ENCODE measurements at places on chromosomes 4 and X.

GRCh38 chr4:172202480-172203076, 389.4 kb downstream of the GALNTL6 start:
- peak; percentile 36 for DNase-seq

DNA sequence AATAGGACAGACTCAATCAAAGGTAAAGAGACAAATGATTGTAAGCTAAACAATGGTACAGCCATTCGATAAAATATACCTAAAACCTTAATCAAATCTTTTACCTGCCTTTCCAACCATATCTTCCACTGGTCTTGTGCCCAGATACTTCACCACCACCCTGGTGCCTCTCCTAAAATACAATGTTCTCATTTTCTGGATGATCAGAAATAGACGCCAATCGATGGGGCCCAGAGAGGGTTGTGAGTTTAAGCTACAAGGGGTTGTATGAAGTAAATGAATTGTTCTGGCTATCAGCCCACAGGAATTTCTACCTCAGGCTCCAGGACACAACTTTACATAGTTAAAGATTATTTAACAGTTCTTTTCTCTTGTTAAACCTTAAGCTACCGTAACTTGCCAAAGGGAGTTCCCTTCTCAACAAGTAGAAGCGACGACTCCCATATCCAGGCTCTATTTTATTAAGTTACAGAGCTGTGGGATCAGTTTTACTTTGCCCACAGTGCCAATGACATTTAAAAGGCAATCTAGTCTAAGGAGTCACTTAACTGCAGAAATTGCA, 99.1 kb downstream of the CHRNA9 start:
- DNase-seq, result no peak

DNA sequence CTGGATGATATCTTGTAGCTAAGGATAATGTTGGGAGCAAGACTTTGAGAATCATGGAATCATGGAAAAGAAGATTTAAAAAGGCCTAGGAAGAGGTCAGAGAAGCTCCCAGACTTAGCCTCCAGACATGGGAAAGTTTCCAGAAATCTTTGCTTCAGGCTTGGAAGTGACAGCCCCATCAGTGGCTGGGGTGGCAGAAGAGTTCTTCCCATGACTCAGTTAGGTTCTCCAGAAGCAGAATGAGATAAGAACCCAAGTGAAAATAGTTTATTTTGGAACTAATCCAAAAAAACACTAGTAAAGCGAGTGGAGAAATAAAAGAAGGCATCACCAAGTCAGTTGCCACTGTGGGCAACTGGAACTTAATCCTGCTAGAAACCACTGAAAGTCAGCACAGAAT, 506.9 kb downstream of the MID1IP1 start:
- DNase-seq, result no peak

DNA sequence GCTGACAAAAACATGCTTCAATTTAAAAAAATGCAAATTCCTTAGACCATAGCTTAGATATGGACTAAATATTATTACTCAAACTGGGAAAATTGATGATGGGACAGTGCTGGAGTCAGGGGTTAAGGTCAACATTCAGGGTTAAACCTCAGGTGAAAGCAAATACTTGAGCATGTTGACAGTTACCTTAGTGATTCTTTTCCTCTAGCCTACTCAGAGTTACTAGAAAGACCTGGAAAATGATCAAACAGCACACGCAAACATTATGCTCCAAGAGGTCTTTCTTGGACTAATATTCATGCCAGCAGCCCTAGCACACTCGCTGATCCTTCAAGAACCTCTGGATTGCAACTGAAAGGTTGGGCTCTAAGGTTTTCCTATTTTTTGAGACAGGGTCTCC, 10.8 kb downstream of the IGFBP7 start:
- DNase-seq, result no peak

- DNase-seq, result no peak
Measured at GRCh38 chr4:184861047-184861446, 35.3 kb upstream of the ACSL1 start.

DNA sequence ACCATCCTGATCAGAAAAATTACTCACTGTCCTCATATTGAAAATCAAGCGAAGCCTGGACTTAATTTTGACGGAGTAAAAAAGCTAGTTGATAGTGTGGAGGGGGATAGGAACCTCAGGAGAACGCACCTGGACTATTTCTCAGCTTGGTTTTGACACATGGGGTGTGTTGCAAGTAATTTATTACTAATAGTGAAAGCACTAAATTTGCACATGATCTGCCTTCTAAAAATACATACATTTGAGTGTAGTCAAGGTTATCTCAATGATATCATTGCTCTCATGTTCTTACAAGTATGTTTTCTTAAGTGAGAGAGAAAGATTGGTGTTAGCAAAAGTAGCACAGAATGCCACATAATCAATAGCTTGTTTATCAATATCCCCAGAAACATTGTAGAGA, 29.5 kb downstream of the LRIT3 start:
- no peak for DNase-seq

- no peak for DNase-seq
Measured at GRCh38 chr4:43587758-43588157, 695.2 kb downstream of the GRXCR1 start.

- no peak for DNase-seq
Measured at GRCh38 chr4:82746705-82747574, 51.7 kb downstream of the SCD5 start.

- no peak for DNase-seq
Measured at GRCh38 chr4:6971536-6972374, 62.1 kb downstream of the TBC1D14 start.

DNA sequence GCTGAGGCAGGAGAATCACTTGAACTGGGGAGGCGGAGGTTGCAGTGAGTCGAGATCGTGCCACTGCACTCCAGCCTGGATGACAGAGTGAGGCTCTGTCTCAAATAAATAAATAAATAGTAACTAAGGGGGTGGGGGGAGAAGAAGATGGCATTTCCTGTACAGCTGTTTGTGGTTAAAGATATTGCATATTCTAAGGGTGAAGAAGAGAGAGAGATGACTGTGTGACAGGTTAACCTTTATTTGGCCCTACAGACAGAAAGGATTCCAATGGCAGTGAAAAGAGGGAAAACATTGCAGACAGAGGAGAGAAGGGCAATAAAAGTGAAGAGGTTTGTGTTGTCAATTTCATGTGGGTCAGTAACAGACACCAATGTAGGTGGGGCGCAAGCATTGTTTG, 9.4 kb downstream of the TASL start:
- DNase-seq, result no peak

DNA sequence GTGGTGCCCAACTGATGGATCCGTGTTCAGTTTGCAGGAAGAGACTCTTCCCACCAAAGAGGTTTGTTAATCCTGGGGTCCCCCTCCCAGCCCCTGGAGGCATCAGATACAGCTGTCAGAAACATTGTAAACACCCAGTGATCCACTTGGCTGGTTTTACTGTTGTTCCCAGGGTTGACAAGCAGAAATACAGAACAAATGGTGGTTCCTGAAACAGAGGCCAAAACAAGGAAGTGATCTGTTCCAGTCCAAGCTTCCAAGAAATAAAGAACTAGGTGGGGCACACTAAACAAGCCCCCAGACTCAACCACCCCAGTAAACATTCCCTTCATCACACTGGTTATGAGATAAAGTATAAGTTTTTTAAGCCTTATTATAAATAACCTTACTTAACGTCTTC, 1.4 kb downstream of the TMLHE start:
- no peak for DNase-seq

GRCh38 chrX:152614791-152615190, 22.9 kb upstream of the GABRQ start:
- DNase-seq, result no peak

- no peak for DNase-seq
Measured at GRCh38 chr4:26779674-26780073, 81.0 kb upstream of the STIM2 start.

DNA sequence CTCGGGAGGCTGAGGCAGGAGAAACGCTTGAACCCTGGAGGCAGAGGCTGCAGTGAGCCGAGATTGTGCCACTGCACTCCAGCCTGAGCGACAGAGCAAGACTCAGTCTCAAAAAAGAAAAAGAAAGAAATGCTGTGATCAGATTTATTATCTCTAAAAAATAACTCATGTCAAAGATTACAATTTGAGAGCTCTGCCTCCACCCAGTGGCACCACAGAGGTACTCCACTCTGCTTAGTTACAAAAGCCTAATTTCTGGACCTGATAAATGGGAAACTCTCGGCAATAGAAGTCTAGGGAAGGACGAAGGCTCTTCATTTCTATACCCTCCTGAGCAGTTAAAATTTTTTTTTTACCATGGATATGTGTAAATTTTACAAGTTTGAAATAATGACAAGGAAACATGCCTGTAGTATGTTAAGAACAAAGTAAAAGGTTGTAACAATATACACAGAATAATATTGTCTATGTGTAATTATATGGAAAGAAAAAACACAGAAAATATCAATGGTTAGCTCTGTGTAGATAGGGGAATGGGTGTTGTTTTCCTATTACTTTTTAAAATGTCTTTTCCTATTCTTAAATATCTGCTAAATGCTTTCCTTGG, 149.8 kb downstream of the STIM2 start:
- peak; percentile 47 for DNase-seq

DNA sequence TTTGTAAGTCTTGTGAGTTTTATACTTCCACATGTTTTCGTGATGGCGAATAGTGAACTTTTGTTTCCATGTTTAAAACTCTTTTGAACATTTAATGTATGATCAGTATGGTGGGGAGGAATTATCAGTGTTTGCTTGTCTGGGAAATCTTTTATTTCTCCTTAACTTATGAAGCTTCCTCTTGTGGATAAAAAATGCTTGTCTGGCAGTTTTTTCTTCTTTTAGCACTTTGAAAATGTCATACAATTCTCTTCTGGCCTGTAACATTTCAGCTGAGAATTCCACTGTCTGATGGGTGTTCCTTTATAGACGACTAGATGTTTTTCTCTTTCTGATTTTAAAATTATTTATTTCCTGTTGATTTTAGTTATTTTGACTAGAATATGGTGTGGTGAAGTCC, 576.0 kb downstream of the DACH2 start:
- no peak for DNase-seq

GRCh38 chr4:12545812-12546211, 938.3 kb downstream of the RAB28 start:
- no peak for DNase-seq

GRCh38 chr4:182913621-182914020, 3.6 kb downstream of the DCTD start:
- no peak for DNase-seq

DNA sequence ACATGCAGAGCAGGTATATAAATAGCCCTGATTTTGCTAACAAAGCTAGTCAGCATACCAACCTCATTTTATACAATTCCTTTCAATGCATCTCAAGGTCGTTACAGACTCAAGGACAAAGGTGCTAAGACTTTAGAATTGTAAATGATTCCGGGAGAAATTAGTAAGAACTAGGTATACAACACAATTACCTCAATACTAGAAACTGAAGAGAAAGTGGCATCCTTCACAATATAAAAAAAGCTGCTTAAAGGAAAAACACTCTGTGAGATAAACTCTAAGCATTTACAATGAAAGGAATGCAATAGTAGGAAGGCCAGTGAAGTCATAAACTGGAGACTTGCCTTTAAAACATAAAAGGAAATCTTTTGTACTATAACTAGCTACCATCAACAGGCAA, 11.9 kb downstream of the TNMD start:
- no peak for DNase-seq

- no peak for DNase-seq
Measured at GRCh38 chrX:9942086-9942485, 25.1 kb upstream of the CLDN34 start.

DNA sequence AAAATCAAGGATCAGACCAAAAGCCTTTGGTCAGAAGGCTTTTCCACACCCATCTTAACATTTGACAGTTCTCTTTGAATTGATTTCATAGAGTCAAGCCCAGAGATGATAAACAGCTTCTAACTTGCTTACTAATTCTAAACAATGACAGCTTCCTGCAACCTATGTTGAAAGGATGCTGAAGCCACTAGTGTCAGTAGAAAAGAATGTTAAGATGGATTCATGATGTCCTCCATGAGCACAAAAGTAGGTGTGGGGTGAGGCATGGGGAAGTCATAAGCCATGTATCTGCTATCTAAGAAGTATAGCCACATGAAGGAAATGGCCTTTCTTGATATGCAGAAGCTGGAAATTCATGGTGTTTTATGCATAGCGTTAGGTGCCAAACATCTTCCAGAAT, 269.3 kb downstream of the DHX15 start:
- DNase-seq, result no peak

DNA sequence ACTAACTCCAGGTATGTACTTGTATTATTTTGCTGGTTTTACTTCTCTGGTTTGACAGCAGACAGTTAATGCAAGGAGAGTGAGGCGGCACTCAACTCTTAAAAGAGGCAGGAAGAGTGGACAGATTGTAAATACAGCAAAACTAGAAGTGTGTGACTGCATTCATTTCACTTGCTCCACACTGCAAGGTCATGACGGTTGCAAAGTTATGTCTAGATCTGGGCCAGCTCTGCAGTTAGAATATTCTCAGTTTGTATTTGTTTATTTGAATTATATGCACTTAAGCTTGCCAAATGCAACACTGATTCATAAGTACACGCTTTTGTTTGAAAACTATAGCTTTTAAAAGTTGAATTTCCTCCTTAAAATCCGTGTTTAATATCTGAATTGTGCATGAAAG, 148.9 kb downstream of the STIM2 start:
- no peak for DNase-seq

GRCh38 chr4:52621567-52621966, 37.5 kb downstream of the USP46 start:
- DNase-seq, result no peak

- DNase-seq, result no peak
Measured at GRCh38 chr4:45004847-45005565, 278.6 kb upstream of the GNPDA2 start.

- DNase-seq, result peak; percentile 26
Measured at GRCh38 chrX:20265221-20265725, 1.4 kb downstream of the RPS6KA3 start.

GRCh38 chr4:102139132-102139573, 206.1 kb downstream of the SLC39A8 start:
- DNase-seq, result no peak

DNA sequence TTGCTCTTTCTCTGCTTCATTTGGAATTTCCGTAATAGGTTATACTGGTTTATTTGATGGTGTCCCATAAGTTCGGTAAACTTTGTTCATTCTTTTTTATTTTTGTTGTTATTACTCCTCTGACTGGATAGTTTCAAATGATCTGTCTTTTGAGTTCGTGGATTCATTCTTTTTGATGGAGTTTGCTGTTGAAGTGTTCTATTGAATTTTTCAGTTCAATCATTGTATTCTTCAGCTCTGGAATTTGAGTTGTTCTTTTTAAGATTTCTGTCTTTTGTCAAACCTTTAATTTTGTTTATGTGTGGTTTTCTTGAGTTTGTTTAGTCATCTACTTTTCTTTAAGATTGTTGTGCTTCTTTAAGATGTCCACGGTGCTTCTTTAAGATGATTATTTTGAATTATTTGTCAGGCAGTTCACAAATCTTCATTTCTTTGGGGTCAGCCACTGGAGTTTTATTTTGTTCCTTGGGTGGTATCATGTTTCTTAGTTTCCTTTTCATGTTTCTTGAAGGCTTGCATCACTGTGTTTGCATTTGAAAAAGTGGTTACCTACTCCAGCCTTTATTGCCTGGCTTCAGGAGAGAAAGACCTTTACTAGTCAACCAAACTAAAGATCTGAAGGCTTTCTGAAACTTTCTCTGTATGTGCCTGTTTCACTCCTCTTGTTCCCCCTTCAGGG, 154.8 kb upstream of the ANXA3 start:
- DNase-seq, result no peak

- peak; percentile 62 for DNase-seq
Measured at GRCh38 chr4:78864405-78865024, 74.7 kb downstream of the PAQR3 start.
